NCI-H69 (cell line): ENCODE measurements at places on chromosomes 4 and X.

- DNase-seq: peak; percentile 3
These were observed 144.0 kb upstream of the NAP1L5 start for GRCh38 chr4:88841635-88842034.

DNA sequence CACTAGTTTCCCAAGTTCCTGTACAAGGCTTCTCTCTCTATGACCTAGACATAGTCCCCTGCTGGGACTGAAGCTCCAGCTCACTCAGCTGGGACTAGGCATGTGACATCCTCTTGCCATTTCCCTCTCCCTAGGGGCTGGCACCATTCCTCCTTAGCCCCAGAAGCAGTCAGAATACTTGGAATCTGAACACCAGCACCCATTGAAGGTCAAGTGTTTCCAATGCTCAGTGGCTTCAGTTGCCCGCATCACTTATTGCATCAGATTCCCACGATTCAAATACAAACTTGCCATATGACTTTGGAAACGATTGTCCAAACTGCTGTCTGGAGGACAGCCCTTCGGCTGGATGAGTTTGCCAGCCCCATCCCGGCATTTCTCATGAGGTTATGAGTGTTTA, 65.5 kb upstream of the HOPX start:
- DNase-seq: no peak

GRCh38 chr4:92461732-92462131, 158.0 kb downstream of the GRID2 start:
- peak; percentile 7 for DNase-seq

- DNase-seq: no peak
These were observed 15.2 kb downstream of the SEPTIN11 start for GRCh38 chr4:76964769-76965168.

- DNase-seq: no peak
These were observed 27.6 kb downstream of the PHEX start for GRCh38 chrX:22059775-22060174.

DNA sequence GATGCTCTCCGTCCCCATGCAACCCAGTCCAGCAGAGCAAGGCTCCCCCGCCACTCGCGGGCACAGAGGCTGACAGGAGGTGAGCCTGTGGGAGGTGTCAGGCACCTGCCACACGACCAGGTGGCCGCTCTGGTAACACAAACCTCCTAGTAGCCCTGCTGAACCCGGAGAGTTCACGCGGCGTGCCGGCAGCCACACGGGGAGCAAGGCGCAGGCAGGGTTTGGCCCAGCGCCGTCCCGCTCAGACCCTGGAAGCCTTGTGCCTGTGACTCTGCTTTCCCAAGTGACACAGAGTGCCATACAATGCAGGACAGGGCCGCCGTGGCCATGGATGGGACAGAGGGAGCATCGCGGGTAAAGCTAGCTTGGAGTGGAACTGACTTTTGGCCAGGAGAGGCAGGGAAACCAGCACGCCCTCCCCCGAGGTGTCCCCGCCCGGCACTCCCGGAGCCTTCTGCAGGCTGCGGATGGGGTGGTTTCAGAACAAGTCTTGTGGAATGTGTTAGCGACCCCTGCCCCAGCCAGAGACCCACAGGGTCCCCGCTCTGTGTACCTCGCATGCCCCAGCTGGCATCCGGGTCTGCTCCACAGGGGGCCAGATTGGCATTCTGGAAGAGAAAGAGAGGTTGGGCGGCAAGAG, 44.7 kb upstream of the AFAP1 start:
- no peak for DNase-seq

DNA sequence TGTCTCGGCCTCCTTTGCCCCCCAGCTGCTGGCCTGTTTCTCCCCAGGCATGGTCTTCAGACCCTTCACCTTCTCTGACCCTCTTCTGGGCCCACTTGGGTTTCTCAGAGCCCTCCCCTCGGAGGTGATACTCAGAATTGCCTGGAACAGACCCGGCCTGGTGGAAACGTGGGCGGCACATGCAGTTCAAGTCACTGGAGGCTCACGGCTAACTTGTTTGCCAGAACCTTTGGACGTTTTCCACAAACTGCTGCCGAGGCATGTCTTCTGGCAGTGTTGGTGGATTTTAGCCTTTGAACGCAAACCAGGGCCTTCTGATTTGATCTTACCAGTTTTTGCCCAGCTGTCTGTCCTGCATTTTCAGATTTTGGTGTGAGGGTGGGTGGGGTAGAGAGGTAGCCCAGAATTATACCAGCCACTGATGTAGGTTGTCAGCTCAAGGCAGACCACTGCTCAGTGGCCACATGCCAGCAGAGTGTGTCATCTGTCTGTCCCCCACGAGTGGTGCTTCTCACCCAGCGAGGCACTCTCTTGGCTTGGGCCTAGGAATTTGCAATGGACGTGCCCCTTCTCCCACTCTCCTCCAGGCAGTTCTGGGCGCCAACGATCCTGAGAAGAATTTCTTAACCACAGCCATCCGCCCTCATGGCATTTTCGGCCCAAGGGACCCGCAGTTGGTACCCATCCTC, 32.5 kb upstream of the ZNF185 start:
- DNase-seq: no peak

GRCh38 chr4:39637586-39638353, 895 bp downstream of the SMIM14 start:
- DNase-seq: peak; percentile 60

GRCh38 chr4:159006202-159006601, 96.7 kb upstream of the RAPGEF2 start:
- DNase-seq: peak; percentile 87

GRCh38 chr4:153025406-153025805, 89.3 kb downstream of the FHDC1 start:
- DNase-seq: no peak
